Activated CD4-positive, alpha-beta T cell treated with anti-CD3 and anti-CD28 coated beads, Interleukin-10, Interleukin-2, amounts not matched to agents 100 ng/mL and 50 ng/mL, durations not matched to agents 16 hours and 8 hours (primary cell): ENCODE measurements at places on chromosomes 3 and 15.
A peak's percentile ranks its signal among the peaks of the same experiment; 100 is the strongest.

DNA sequence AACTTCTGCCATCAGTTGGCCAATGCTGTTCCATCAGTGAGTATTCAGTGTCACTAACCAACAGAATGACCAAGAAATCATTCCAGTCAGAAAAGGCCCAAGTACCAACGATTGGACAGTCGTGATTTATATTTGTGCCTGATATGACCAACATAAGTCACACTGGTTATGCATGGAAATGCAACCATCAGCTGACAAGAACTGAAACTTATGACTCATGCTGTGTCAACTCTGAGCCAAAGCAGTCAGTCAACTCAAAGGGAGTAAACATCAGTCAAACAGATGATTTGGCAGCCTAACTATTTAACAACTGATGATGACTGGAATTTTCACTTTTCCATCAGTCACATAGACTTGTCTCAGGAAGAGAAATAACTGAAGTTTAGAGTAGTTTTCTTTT is 142.4 kb downstream of the ANXA2 start:
- DNase-seq: peak; percentile 92

DNA sequence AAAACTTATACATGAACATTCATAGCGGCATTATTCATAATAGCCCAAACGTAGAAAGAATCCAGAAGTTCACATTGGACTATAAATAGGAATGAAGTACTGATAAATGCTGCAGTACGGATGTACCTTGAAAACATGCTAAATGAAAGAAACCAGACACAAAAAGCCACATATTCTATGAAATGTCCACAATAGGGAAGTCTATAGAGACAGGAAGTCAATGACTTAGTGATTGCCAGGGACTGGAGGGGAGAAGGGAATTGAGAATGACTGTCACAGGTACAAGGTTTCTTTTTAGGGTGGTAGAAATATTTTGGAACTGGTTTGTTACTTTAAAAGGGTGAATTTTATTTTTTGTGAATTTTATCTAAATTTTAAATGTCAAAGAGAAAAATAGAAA is 71.4 kb upstream of the SKOR1 start:
- no peak for DNase-seq

GRCh38 chr15:46409841-46410301 is 775.0 kb downstream of the SQOR start:
- DNase-seq: no peak

DNA sequence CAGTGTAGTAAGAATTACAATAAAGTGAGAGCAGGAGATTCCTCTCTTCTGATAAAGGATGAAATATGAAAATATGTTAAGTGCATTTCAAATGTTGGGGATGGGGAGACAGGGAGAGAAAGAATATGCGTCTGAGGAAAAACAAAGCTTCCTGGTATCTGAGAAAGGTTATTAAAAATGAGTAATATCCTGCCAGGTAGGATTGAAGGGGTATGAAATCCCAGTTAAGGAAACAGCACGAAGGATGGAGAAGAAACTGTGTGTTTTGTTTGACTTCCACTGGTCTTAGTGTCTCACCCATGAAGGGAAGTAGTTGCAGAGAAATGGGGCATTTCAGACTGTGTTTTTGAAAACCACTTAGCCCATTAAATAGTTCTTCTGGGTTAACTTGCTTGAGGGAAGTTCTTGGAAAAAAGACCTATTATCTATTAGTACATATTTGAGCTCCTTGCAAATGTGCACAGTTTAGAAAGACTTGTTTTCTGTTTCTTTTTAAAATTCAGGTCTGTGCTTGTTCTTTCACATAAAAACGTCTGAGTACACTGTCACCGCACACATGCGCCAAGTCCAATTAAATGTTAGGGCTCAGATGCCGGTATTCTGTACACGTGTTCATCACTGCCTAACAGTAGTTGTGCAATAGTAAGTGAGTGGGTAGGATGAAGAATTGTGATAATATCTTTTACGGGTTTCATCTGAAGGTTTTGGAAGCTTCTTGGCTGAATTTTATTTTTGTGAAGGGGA is 196.1 kb upstream of the P2RY1 start:
- no peak for DNase-seq

DNA sequence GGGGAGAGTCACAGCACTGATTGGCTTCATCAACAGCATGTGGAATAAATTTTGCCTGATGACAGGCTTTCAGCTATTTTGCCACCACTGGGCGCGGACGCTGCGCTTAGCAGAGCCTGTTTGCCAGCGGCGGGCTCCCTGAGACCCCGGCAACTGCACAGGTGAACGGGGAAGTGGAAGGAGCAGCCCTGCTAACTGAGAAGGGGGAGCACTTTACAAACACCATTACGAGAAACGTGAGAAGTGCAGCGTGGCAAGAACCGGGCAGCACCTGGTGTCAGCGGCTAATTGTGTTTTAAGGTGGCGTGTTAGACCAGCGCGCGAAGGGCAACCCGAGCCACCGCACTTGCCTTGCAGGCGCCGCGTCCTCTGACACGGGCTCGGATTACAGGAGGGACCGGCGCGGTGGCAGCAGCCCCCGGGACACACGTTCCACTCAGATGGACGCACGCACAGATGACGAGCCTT is 307.8 kb upstream of the ARRDC4 start:
- no peak for DNase-seq

- no peak for DNase-seq
Measured at GRCh38 chr3:39209329-39209970, 17.1 kb upstream of the XIRP1 start.

- DNase-seq: no peak
Measured at GRCh38 chr3:174020156-174020555, 622.6 kb downstream of the NLGN1 start.

DNA sequence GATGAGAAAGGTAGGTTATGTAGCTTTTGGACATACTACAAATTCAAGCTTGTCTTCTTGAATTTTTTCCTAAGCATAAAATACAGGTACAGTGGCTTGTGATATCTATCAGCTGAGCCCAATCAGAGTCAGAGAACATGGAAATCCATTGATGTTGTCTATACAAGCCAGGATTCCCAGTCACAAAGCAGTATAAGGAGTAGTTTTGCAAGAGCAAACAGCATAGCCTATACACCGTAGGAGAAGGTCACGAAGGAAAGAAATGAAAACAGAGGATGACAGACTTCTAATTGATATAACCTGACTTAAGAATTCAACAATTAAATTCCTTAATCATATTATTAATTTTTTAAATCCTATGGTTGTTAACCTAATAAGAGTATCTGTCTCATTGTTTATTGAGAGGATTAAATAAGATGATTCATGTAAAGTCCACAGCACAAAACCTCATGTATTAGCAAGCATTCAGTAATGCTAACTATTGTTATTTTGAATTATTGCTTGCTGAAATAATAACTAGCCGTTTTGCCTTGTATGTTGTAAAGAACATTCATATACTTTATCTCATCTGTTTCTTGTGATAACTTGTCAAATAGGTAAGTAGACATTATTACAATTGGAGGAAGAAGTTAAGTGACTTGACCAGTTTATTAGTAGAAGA is 276.6 kb upstream of the ZPLD1 start:
- no peak for DNase-seq

- DNase-seq: peak; percentile 88
Measured at GRCh38 chr15:63121382-63122001, at the start of gene LACTB. LACTB (plus strand) TSS chr15:63121861; CDS start chr15:63121872, 11 bp downstream.

GRCh38 chr3:23438657-23439056 is 235.5 kb downstream of the UBE2E2 start:
- DNase-seq: peak; percentile 23

- DNase-seq: no peak
Measured at GRCh38 chr3:89434621-89435380, 327.4 kb downstream of the EPHA3 start.

DNA sequence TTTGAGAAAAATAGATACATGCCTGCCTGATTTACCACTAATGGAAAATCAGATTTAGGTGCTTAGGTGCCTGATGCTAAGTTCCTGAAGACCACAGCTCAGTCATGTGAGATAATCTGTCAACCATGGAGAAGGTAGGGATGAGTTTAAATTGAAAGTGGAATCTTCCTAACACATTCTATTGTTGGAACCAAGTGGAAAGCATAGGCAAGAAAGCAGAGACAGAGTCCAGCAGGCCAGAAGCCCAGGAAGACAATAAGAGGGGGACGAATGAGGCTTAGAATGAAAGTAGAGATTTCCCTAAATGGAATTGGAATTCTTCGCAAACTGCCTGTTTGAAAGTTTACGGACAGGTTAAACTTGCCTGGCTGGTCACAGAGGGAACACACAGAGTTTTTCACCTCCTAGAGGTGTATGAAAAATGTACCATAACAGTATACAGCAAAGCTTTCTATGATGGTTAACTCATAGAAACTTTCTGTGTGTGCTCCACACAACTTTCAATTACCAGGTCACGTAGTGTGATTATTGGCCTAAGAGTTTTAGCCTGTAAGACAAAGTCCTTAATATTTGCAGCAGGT is 453.8 kb upstream of the KCNMB2 start:
- no peak for DNase-seq

GRCh38 chr15:90585863-90586262 is 56.1 kb downstream of the CRTC3 start:
- no peak for DNase-seq

DNA sequence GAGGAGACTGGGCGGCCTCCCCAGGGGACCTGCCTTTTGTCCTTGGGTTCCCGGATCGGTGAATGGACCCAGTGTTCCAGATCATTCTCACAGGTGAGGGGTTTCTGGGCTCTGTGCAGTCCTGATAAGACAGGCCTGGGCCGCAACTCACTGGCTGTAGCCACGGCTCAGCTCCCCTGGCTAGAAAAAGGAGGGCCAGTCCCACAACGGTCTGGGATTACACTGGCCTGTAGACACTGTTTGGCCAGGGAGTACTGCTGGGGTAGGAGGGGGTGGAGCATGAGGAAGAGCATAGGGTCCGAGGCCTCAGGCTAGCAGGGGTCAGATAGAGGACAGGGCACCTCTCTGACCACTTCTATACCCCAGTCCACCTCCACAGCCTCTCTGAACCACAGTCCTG is 21.0 kb upstream of the TICRR start:
- DNase-seq: no peak

DNA sequence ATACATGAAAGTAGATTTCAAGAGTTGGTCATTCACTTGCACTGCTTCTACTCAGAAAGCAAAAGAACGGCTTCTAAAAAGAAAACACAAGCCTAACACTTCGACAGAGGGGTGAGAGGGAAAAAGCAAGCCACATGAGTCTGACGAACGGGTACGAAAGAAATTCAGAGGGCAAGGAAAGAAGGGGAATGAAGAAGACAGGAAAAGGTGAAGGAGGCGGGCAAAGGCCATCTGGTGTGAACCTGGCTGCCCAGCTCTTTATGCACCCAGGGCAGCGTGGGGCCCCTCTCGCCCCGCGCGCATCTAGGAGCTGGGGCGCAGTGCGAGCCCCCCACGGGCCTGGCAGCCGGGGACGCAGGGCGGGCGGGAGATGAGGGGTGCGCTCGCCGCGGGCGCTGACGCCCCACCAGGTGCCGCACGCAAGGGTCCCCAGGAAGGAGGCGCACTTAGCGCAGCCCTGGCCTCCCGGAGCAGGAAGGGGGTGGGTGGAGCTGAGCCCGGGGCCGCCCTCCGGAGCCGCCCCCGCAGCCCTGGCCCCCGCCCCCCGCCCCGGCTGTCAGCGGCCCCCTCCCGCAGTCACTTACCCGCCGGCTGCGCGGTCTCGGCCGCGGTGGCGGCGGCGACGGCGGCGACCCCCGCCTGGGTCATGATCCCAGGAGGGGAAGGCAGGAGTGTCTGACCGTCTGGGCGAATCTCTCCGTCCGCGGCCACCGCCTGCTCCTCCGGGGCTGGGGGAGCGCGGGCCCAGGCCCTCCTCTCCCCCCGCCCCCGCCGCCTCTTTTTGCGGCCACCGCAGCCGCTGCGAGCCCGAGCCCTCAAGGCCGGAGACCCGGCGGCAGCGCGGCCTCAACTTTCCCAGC is at the start of gene USF3:
TSS of gene USF3 (minus strand) at position 857 of the 860 bp plus-strand sequence. CDS start 21,764 bp downstream, outside the sequence.
- peak; percentile 89 for DNase-seq

GRCh38 chr3:122568755-122569154 is 4.6 kb downstream of the DTX3L start:
- DNase-seq: no peak

DNA sequence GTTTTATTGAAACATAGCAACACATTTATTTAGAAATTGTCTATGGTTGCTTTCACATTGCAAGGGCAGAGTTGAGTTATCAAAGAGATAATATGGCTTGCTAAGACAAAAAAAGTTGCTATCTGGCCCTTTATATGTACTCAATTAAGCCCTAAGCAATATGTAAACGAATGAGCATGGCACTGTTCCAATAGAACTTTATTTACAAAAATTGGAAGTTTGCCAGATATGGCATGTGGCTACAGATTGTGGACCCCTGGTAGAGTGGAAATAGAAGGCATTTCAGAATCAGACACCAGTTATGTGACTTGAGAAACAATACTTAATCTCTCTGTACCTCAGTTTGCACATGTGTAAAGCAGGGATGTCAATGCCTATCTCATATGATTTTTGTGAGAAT is 515.6 kb upstream of the SGO1 start:
- DNase-seq: no peak

DNA sequence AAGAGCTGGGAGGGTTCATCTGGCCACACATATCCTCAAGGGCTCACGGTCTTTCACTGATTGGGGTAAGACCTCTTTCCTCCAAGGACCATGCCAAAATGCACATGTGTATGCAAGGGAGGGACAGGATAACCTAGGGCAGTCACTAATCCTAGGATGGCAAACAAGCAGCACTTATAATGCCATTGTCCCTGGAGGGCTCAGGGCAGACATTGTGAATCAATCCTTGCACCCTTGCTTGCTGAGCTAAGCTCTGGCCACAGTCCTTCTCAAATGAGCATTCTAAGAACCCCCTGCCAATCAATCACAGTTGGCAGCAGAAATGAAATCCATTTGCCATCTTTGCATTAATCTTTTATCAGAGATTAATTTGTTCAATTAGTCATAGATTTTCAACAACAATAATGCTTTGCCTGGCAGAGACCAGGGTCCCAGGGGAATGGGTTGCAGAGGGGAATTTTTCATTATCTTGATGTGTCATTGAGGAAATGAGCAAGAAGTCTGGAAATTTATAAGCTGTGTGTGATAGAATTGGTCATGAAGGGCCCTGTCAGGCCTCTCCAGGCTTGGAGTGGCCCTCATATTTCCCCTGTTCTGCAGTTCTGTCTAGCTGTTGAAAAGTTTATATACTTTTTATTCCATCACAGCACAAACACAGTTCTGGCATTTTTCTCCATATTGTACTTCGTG is 57.2 kb upstream of the KY start:
- DNase-seq: no peak

GRCh38 chr3:79461129-79461792 is 306.5 kb downstream of the ROBO1 start:
- no peak for DNase-seq

DNA sequence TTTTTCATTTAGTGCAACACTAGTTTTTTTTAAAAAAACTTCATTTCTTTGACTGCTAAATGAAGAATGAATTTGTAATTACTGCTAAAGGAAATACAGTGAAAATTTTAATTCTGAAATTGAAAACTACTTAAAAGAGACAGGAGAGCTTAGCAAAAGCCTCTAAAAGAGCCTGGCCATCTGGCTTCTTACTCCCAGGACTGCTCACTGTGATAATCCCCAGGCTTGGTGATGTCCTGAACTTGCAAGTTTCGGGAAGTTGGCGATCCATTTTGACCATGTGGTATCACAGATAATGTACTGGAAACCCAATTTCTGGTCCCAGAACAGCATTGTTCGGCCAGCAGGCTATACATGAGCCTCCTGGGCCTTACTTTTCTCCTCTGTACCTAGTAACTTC is 292.1 kb downstream of the FGF12 start:
- DNase-seq: no peak

GRCh38 chr15:35880896-35881295 is 334.9 kb upstream of the DPH6 start:
- no peak for DNase-seq
